ENCODE measurements at places on chromosomes 7 and 10. TPM values are rescaled to one million over a fixed set of nuclear protein-coding genes. Genes with fewer than 3 reads are reported as not detected.

AKR1C1 gene
- 61.7 TPM for total RNA-seq

DNA sequence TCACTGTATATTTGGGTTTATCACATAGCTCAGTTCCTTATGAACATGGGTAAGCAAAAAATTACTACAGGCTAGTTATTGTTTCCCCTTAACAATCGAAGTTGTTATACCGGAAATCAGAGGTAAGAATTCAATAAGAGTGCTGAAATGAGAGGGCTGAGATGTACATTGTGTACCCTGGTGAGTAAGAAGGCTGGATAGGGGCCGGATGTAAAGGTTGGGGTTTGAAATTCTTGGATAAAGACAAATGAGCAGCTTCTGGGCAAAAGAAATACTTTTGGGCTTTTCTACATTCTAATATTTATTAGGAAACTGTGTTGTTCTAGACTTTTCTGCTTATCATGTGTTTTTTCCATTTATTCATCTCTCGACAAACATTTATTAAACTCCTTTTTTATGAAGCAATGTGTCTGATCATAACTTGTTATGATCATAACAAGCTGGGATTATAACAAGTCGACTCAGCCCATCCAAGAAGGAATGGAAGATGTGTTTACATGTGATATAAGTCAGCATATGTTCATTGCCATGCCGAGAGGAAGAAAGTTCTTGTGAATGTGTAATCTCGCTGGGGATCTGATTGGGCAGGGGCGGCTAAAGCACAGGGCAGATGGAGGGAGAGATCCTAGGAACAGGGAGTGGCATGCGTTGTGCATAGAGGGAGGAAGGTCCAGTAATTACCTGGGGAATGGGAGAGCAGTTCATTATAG, 155.3 kb downstream of the PLXDC2 start:
- no peaks in the 10 kb centered on the region for H3K36me3 ChIP-seq
- H3K27ac ChIP-seq = no peak overlapping the region
- no peaks in the 10 kb centered on the region for H3K4me1 ChIP-seq
- no peak for DNase-seq
- no peaks in the 10 kb centered on the region for H3K27me3 ChIP-seq

DNA sequence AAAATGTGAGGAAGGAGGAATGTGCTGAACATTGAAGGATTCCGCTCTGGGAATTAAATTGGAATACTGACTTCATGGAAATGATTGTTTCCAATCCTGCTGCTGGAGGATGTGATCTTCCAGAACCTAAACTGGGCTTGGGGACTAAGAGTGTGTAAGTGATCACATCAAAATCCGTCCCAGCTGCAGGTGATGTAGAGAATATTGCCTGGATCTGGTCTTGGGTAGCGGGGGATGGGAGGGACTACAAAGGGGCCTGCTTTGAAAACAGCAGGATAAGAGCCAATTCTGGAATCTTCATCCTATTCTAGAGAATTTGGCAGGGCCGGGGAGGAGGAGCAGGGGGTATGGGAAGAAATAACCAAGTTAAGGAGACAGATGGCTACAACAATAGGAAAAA, 552.2 kb upstream of the FZD8 start:
- no peaks in the 10 kb centered on the region for H3K27me3 ChIP-seq
- H3K4me1 ChIP-seq = no peaks in the 10 kb centered on the region
- DNase-seq = no peak
- no peak overlapping the region for H3K4me3 ChIP-seq
- H3K36me3 ChIP-seq = no peaks in the 10 kb centered on the region

- no peak overlapping the region for H3K27ac ChIP-seq
- H3K36me3 ChIP-seq = no peaks in the 10 kb centered on the region
- no peaks in the 10 kb centered on the region for H3K4me1 ChIP-seq
- no peak for DNase-seq
- H3K4me3 ChIP-seq = no peak overlapping the region
These were observed 884.9 kb upstream of the ZNF722 start for GRCh38 chr7:63113713-63114285.
